ENCODE measurements at places on chromosomes 2 and 18.
A peak's percentile ranks its signal among the peaks of the same experiment; 100 is the strongest.

GRCh38 chr18:77590943-77591515 lies 341.4 kb downstream of the GALR1 start:
- no peaks in the 10 kb centered on the region for H3K27me3 ChIP-seq
- H3K4me3 ChIP-seq, result no peak overlapping the region
- no peak for DNase-seq
- H3K36me3 ChIP-seq, result no peaks in the 10 kb centered on the region
- no peak overlapping the region for H3K27ac ChIP-seq
- no peaks in the 10 kb centered on the region for H3K4me1 ChIP-seq

GRCh38 chr2:42101206-42102023 lies 53.6 kb downstream of the PKDCC start:
- DNase-seq, result peak; percentile 59
- peaks cover 74% of the 10 kb centered on the region for H3K4me1 ChIP-seq
- no peaks in the 10 kb centered on the region for H3K36me3 ChIP-seq
- peak overlapping the region; percentile 99 for H3K27ac ChIP-seq
- H3K27me3 ChIP-seq, result no peaks in the 10 kb centered on the region
- peak overlapping the region; percentile 37 for H3K4me3 ChIP-seq

- DNase-seq, result no peak
- H3K36me3 ChIP-seq, result no peaks in the 10 kb centered on the region
- no peaks in the 10 kb centered on the region for H3K27me3 ChIP-seq
- H3K4me1 ChIP-seq, result no peaks in the 10 kb centered on the region
These were observed 25.7 kb upstream of the ID2 start for GRCh38 chr2:8656160-8656641.

- no peaks in the 10 kb centered on the region for H3K4me1 ChIP-seq
- DNase-seq, result no peak
- no peak overlapping the region for H3K4me3 ChIP-seq
- no peak overlapping the region for H3K27ac ChIP-seq
- no peaks in the 10 kb centered on the region for H3K36me3 ChIP-seq
These were observed 78.0 kb upstream of the BZW1 start for GRCh38 chr2:200733713-200734198.

DNA sequence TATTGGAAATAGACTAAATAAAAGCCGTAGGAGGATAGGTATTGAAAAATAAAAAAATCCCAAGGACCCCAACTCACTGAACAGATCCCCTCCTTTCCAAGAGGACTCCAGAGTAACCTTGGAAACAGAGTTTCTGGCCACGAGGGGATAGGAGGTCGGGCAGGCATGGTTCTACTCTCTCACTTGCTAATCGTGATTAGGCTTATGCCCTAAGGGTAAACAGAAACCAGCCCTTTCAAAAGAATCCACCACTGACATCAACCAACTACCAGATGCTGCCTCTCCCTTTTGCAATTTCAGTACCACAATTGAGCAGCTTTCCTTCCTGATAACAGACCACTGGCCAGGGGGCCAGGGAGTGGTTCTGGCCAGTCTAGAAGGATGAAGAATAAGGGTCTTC lies 477.8 kb downstream of the EIPR1 start:
- DNase-seq, result no peak
- no peak overlapping the region for H3K27ac ChIP-seq
- no peaks in the 10 kb centered on the region for H3K36me3 ChIP-seq
- H3K27me3 ChIP-seq, result no peaks in the 10 kb centered on the region

DNA sequence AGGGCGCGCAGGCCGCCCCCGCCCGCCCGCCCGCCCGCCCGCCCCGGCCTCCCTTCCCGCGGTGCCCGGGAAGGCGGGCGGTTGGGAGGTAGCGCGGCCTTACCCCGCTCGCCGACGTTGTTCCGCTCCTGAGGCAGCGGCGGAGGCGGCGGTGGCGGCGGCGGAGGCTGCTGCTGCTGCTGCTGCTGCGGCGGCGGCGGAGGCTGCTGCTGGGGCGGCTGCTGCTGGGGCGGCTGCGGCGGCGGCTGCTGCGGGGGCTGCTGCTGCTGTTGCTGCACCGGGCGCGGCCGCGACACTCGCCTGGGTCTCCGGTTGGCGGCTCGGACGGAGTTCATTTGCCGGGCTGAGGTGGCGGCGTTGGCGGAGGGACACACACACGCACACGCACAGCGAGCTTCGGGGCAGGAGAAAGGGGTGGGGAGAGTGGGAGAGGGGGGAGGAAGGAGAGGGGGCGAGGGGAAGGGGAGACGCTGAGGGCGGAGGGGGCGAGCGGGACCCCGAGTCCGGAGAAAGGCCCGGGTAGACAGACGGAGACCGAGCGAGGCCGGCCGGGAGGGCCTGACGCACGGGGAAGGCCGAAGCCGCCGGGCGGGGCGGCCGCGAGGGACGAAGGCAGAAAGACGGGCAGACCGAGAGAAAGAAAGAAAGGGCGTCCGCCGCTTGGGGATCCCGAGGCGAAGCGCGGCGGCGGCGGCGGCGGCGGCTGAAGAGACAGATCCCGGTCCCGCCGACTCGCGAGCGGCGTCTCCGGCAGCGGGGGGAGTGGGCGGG lies 727 bp downstream of the FBXO11 start:
- H3K27ac ChIP-seq, result peak overlapping the region; percentile 97
- DNase-seq, result peak; percentile 35
- H3K36me3 ChIP-seq, result no peaks in the 10 kb centered on the region
- no peaks in the 10 kb centered on the region for H3K27me3 ChIP-seq

DNA sequence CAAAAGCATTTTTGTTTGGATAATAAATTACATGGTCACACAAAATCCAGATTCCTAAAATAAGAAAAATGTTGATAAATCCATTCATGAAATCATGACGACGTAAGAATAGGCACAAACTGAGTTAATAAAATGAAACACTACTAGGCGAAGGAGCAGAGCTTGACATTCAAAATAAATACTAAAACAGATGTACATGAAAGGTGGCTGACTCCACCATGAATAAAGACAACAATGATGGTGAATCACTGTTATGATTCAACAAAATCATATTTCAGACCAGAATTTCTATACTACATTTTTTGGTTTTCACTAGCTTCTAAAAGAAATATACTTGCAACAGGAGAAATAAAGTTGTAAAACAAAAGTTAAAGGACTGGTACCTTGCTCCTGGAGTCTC lies 122.0 kb upstream of the RNU4ATAC start:
- H3K4me1 ChIP-seq, result no peaks in the 10 kb centered on the region
- no peak for DNase-seq
- no peak overlapping the region for H3K4me3 ChIP-seq
- H3K27me3 ChIP-seq, result no peaks in the 10 kb centered on the region

DNA sequence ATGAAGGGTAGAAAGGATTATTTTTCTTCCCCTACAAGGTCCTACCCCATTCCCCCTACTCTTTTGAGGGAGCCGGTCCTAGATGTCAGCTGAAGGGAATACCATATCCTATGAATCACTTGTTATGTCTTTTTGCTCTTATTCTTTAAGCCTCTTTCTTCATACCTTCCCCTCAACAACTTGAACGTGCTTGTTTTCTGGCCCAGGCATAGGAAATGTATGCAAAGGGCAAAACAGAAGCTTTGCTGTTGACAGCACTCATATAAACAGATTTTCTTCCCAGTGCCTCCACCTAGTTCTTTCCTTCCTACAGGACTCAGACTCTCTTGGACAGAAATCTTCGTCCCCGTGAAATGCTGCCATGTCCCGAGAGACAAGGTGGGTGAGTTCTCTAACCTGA lies 64.6 kb downstream of the TMEM17 start:
- no peaks in the 10 kb centered on the region for H3K36me3 ChIP-seq
- H3K27ac ChIP-seq, result no peak overlapping the region
- H3K4me3 ChIP-seq, result no peak overlapping the region
- H3K4me1 ChIP-seq, result no peaks in the 10 kb centered on the region

DNA sequence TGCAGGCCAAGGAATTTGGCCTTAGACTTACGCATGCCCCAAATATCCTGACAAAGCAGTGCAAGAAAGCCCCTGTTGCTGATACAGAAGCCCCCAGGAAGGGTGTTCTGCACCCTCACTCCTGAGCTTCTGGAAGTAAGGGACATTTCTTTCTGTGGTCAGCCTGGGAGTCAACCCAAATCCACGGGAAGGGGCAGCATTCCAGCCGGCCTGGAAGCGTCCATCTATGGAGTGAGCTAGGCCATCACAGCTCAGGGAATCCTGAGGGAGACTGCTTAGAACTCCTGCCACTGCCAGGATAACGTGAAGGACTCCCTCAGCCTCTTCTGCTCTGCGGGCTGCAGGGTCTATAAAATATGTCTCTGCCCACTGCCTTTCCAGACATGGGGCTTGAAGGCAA lies 173.9 kb downstream of the ANAPC1 start:
- H3K36me3 ChIP-seq, result no peaks in the 10 kb centered on the region
- no peak overlapping the region for H3K27ac ChIP-seq
- no peak for DNase-seq
- H3K4me1 ChIP-seq, result peaks cover 3% of the 10 kb centered on the region
- no peak overlapping the region for H3K4me3 ChIP-seq

DNA sequence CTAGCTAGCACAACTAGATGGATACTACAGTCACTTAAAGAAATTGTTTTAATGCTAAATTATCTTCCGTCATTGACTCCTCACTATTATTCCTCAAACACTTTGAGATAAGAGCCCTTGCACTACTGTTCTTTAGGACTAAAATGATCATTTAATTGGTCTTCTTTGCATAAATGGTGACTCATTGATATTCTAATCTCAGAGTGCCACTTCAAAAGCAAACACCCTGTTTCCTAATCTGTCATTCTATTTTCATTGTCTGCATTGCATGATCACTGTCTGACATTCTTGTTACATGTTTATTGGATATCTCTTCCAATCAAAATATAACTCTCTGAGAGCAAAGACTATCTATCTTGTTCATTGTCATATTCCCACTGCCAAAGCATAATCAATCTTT lies 313.9 kb downstream of the EXOC6B start:
- H3K36me3 ChIP-seq, result no peaks in the 10 kb centered on the region
- H3K27me3 ChIP-seq, result no peaks in the 10 kb centered on the region
- H3K4me3 ChIP-seq, result no peak overlapping the region
- H3K4me1 ChIP-seq, result no peaks in the 10 kb centered on the region
- no peak overlapping the region for H3K27ac ChIP-seq

GRCh38 chr2:71452565-71452964 lies 796 bp upstream of the DYSF start:
- H3K36me3 ChIP-seq, result no peaks in the 10 kb centered on the region
- H3K4me3 ChIP-seq, result no peak overlapping the region
- H3K4me1 ChIP-seq, result peaks cover 10% of the 10 kb centered on the region
- H3K27ac ChIP-seq, result no peak overlapping the region
- H3K27me3 ChIP-seq, result peaks cover 11% of the 10 kb centered on the region

DNA sequence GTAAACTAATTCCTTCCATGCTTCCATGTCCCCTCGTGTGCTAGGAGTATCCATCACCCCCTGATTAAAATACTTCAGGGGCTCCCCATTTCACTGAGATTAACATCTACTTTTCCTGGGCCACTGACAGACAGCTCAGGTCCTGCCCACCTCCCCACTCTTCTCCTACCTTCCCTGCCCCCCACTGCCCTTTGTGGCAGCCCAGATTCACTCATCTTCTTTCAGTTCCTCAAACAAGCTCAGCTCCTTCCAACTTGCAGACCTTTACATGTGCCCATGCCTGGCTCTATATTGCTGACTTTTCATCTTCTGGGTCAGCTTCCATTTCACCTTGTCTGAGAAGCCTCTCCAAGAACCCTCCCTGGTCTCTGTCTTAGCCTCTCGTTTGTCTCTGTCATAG lies 12.0 kb downstream of the RUFY4 start:
- no peak overlapping the region for H3K27ac ChIP-seq
- H3K4me1 ChIP-seq, result no peaks in the 10 kb centered on the region
- no peak overlapping the region for H3K4me3 ChIP-seq
- no peaks in the 10 kb centered on the region for H3K27me3 ChIP-seq
- no peaks in the 10 kb centered on the region for H3K36me3 ChIP-seq

GRCh38 chr2:237734905-237735623 lies 63.5 kb upstream of the RBM44 start:
- H3K27me3 ChIP-seq, result no peaks in the 10 kb centered on the region
- peaks cover 43% of the 10 kb centered on the region for H3K36me3 ChIP-seq
- H3K4me3 ChIP-seq, result no peak overlapping the region

GRCh38 chr2:182072861-182073260 lies 87.2 kb downstream of the PPP1R1C start:
- no peak for DNase-seq
- no peaks in the 10 kb centered on the region for H3K27me3 ChIP-seq
- H3K36me3 ChIP-seq, result no peaks in the 10 kb centered on the region
- no peak overlapping the region for H3K4me3 ChIP-seq
- H3K27ac ChIP-seq, result no peak overlapping the region

- no peaks in the 10 kb centered on the region for H3K36me3 ChIP-seq
- H3K4me1 ChIP-seq, result no peaks in the 10 kb centered on the region
- no peak overlapping the region for H3K27ac ChIP-seq
- no peak overlapping the region for H3K4me3 ChIP-seq
- DNase-seq, result no peak
- no peaks in the 10 kb centered on the region for H3K27me3 ChIP-seq
These were observed 233.1 kb upstream of the MEX3C start for GRCh38 chr18:51430538-51430937.

DNA sequence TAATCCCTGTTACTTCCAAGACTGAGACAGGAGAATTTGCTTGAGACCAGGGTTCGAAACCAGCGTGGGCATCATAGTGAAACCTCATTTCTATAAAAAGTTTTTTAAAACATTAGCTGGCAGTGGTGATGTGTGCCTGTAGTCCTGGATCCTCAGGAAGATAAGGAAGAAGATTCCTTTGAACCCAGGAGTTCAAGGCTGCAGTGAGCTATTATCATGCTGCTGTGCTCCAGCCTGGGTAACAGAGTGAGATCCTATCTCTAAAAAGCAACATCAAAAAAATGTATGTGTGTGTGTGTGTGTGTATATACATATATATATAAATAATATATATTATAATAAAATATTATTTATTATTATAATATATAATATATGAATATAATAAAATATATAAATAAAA lies 1417.6 kb upstream of the CDH2 start:
- H3K27me3 ChIP-seq, result no peaks in the 10 kb centered on the region
- no peaks in the 10 kb centered on the region for H3K36me3 ChIP-seq
- DNase-seq, result no peak

- DNase-seq, result no peak
- H3K36me3 ChIP-seq, result no peaks in the 10 kb centered on the region
- H3K27ac ChIP-seq, result no peak overlapping the region
- H3K4me3 ChIP-seq, result no peak overlapping the region
These were observed 55.3 kb upstream of the HK2 start for GRCh38 chr2:74778381-74779264.

GRCh38 chr2:14363137-14363536 lies 269.4 kb upstream of the LRATD1 start:
- no peaks in the 10 kb centered on the region for H3K36me3 ChIP-seq
- DNase-seq, result no peak
- H3K4me3 ChIP-seq, result no peak overlapping the region
- H3K4me1 ChIP-seq, result no peaks in the 10 kb centered on the region
- H3K27me3 ChIP-seq, result no peaks in the 10 kb centered on the region

- no peaks in the 10 kb centered on the region for H3K4me1 ChIP-seq
- no peaks in the 10 kb centered on the region for H3K27me3 ChIP-seq
- H3K4me3 ChIP-seq, result no peak overlapping the region
These were observed 260.5 kb downstream of the DYSF start for GRCh38 chr2:71713581-71714580.

DNA sequence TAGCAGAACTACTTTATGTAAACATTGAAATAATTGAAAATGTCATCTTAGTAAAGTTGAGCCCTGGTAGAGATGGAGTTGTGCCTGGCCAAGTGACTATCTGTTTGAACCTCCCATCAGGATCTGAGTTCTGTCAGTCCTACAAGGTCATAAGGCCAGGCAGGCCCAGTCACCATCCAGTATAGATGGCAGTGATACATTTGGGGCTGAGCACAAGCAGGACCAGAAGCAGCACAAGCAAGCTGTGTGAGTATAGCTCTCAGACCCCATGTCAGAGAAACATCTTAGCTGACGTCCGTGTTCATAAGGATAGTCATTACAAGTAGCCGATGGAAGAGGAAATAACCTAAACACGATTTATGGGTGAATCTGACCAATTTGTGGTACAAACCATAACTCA lies 44.5 kb upstream of the RBMS1 start:
- H3K36me3 ChIP-seq, result no peaks in the 10 kb centered on the region
- no peak overlapping the region for H3K4me3 ChIP-seq
- H3K27ac ChIP-seq, result no peak overlapping the region
- no peaks in the 10 kb centered on the region for H3K4me1 ChIP-seq
- no peaks in the 10 kb centered on the region for H3K27me3 ChIP-seq

Measured in effector memory CD4-positive, alpha-beta T cell (primary cell).